ENCODE measurements at places on chromosomes 1 and 21. TPM values are rescaled to one million over a fixed set of nuclear protein-coding genes. Genes with fewer than 3 reads are reported as not detected.

The BSND gene
- total RNA-seq = not detected

The PALMD gene
- 0.11 TPM for total RNA-seq

The AADACL3 gene
- total RNA-seq = not detected

The IVL gene
- total RNA-seq = not detected

The MTARC2 gene
- 13.5 TPM for total RNA-seq

The TENT5C gene
- 0.07 TPM for total RNA-seq

The RNF186 gene
- not detected for total RNA-seq

The CACNA1S gene
- total RNA-seq = not detected

The PLA2G5 gene
- not detected for total RNA-seq

The SLAMF1 gene
- not detected for total RNA-seq

The RNPC3 gene
- 6.3 TPM for total RNA-seq

The OR2M3 gene
- total RNA-seq = not detected

The AK5 gene
- 5.8 TPM for total RNA-seq

The PPM1J gene
- 1.3 TPM for total RNA-seq

The FAM163A gene
- total RNA-seq = not detected

The CELA3A gene
- total RNA-seq = not detected

The ITLN2 gene
- 0.14 TPM for total RNA-seq
